Cerebellum (tissue), 4 donors: ENCODE measurements at places on chromosomes 4 and X.
A peak's percentile ranks its signal among the peaks of the same experiment; 100 is the strongest.

GRCh38 chrX:12480956-12481355 lies 310.3 kb upstream of the PRPS2 start:
- no peak for DNase-seq

- DNase-seq: peak; percentile 4
These were observed 1.3 kb downstream of the NKRF start for GRCh38 chrX:119604766-119605463.

GRCh38 chr4:76174216-76174615 lies 26.0 kb upstream of the NUP54 start:
- DNase-seq: no peak

- no peak for DNase-seq
These were observed 221.8 kb downstream of the MGST2 start for GRCh38 chr4:139887376-139887802.
